ENCODE measurements at places on chromosomes 6 and 20. TPM values are rescaled to one million over a fixed set of nuclear protein-coding genes. Genes with fewer than 3 reads are reported as not detected.
A peak's percentile ranks its signal among the peaks of the same experiment; 100 is the strongest.

The FAM229B gene
- 0.89 TPM for total RNA-seq

The FBXO9 gene
- 42.7 TPM for total RNA-seq

The TRIM40 gene
- total RNA-seq, result not detected

The DOK5 gene
- total RNA-seq, result not detected

The BCAS1 gene
- total RNA-seq, result 42.4 TPM

- DNase-seq, result no peak
Observed at GRCh38 chr6:134272374-134272773, 45.5 kb downstream of the SGK1 start.

GRCh38 chr6:34771727-34772126 is 14.4 kb downstream of the SNRPC start:
- no peak for DNase-seq

- DNase-seq, result peak; percentile 51
Observed at GRCh38 chr20:24783631-24784492, 165.2 kb upstream of the CST7 start.

GRCh38 chr6:124524491-124525200 is 437.6 kb upstream of the RNF217 start:
- DNase-seq, result no peak

- DNase-seq, result peak; percentile 28
Observed at GRCh38 chr20:50041246-50041873, 58.6 kb downstream of the SNAI1 start.

DNA sequence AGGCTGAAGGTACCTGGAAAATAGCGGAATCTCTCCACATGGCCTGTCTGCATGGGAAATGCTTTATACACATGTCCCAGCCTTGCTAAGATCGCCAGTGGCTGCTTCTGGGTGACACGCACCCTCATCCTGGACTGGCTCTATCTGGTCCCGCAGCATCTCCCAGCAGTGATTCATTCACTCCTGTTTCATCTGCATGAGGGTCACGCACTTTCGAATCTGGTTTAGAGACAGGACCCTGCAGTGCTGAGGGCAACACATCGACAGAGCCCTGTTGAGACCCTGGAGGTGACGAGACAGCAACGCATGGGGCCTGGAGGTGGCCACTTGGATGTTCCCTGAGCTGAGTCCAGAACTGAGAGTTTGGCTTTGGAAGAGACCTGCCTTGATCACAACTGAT is 136.5 kb downstream of the SMOC2 start:
- DNase-seq, result no peak
